ENCODE measurements at places on chromosomes 2 and 18.

DNA sequence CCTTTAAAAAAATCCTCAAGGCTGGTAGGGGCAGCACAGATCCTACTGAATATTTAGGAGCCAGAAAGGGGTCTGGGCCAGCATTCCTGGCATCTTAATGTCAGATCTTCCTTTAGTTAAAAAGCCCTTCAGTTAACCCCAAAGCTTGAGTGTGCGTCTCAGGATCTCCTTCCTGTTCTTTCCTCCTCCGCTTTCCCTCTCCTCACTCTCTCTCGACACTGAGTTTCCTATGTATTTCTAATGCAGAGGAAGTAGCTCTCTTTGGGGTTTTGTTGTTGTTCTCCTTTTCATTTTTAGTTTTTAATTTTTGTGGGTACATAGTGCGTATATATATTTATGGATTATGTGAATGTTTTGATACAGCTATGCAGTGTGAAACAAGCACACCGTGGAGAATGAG is 109.9 kb upstream of the COPS8 start:
- DNase-seq: no peak

GRCh38 chr18:13625355-13625754 is 101.0 kb downstream of the FAM210A start:
- no peak for DNase-seq

DNA sequence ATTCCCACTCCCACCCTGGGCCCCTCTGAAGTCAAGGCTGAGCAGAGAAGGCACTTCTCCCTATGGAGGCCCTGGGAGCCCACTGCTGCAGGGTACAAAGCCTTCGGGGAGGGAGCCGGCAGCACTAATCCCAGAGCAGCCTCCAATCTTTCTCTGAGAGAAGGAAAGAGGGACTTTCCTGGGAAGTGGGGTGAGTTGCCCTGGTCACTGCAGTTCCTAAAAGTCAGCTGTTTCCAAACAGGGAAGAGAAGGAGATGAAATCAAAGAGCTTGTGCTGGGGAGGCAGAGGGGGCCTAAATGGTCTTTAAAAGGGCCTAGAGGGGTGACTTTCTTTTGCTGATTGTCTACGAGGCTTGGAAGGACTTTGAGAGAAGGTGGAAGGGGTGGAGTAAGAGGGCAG is 264.7 kb downstream of the TNS1 start:
- no peak for DNase-seq

- DNase-seq: peak; percentile 85
These were observed 26.1 kb downstream of the IGFBP2 start for GRCh38 chr2:216659276-216659675.

- DNase-seq: no peak
These were observed 103.1 kb downstream of the PPP1R1C start for GRCh38 chr2:182088681-182089320.

DNA sequence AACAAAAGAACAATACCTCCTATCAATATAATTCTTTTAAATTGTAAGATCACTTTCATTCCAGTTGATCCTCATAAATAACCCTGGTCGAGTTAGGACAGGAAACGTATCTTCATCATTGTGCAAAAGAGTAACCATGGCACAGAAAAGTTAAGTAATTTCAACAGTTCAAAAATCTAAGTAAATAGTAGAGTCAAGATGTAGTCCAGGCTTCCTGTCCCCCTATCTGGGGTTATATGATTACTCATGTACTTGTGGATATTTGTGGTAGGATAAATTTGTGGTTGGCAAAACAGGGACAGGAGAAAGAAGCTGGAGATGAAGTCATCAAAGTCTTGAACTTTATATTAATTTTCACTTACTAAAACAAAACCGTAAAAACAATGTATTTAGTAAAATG is 772.6 kb downstream of the TSN start:
- peak; percentile 8 for DNase-seq

DNA sequence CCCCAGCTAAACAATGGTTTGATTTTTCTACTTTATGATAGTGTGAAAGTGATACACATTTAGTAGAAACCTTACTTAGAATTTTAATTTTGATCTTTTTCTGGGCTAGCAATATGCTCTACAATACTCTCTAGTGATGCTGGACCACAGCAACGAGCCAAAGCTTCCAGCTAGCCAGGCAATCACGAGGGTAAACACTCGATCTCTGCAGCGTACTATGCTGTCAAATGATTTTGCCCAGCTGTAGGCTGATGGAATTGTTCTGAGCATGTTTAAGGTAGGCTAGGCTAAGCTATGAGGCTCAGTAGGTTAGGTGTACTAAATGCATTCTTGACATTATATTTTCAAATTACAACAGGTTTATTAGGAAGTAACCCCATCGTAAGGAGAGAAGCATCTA is 207.5 kb downstream of the LRRTM4 start:
- no peak for DNase-seq

DNA sequence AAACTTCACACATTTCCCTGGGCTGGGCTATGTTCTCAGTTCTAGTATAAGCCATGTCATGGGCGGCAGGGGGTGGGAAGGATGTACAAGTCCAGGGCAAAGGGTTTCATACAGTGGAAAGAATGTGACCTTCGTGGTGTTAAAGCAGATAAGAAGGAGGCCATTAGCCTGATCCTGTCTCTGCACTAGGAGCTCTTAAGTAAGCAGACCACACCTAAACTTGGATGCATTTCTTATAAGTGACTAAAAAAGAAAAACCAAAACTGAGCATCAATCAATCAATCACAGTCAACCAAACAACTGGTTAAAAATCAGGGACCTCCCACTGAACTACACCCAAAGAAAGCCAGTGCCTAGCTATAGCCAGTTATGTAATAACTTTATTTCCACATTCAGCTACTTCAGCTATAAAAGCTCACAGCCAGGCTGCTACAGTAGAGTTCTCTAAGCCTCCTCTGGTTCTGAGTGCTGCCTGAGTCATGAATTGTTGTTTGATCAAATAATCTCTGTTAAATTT is 46.8 kb upstream of the RIOK3 start:
- peak; percentile 30 for DNase-seq

- DNase-seq: no peak
These were observed 257.5 kb downstream of the RPRM start for GRCh38 chr2:153221087-153221486.

DNA sequence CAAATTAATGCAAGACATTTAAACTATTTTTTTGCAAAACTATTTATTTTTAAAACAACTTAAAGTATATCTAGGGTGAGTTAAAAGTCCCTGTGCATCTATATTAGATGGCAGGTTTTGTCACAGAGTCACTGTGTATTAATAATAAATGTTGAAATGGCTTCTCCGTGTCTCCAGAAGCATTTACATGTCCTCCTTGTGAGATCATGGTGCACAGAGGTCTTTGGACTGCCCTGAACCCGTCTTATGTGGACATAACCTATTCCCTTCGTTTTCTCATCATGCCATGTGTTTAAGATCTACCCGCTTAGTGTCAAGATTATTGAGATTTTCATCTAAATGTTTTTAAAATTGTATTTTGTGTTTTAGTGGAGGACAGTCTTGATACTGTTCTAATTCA is 39.3 kb downstream of the SOCS6 start:
- DNase-seq: no peak

DNA sequence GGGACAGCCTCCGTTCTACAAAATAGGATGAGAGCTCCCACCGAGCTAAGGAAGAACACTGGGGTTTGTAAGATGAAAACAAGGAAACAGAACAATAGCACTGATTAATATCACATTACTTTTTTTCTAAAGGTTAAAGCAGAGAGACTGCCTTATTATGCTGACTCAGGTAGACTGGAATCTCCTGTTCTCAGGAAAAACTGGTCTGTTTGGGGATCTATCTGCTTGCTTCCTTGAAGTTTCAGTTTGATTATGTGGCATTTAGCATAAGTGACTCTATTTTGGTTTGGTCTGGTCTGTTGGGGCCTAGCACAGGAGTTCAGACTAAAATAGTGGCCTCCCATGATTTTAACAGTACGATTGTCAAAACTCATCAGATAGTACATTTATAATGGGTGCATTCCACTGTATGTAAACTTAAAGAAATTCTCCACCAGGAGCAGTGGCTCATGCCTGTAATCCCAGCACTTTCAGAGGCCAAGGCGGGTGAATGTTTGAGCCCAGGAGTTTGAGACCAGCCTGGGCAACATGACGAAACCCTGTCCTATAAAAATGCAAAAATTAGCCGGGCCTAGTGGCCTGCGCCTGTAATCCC is 64.1 kb upstream of the NDUFV2 start:
- peak; percentile 72 for DNase-seq

- DNase-seq: no peak
These were observed 120.6 kb downstream of the PRKRA start for GRCh38 chr2:178330175-178331017.

- DNase-seq: no peak
These were observed 90.3 kb downstream of the HDAC4 start for GRCh38 chr2:239310401-239311061.

DNA sequence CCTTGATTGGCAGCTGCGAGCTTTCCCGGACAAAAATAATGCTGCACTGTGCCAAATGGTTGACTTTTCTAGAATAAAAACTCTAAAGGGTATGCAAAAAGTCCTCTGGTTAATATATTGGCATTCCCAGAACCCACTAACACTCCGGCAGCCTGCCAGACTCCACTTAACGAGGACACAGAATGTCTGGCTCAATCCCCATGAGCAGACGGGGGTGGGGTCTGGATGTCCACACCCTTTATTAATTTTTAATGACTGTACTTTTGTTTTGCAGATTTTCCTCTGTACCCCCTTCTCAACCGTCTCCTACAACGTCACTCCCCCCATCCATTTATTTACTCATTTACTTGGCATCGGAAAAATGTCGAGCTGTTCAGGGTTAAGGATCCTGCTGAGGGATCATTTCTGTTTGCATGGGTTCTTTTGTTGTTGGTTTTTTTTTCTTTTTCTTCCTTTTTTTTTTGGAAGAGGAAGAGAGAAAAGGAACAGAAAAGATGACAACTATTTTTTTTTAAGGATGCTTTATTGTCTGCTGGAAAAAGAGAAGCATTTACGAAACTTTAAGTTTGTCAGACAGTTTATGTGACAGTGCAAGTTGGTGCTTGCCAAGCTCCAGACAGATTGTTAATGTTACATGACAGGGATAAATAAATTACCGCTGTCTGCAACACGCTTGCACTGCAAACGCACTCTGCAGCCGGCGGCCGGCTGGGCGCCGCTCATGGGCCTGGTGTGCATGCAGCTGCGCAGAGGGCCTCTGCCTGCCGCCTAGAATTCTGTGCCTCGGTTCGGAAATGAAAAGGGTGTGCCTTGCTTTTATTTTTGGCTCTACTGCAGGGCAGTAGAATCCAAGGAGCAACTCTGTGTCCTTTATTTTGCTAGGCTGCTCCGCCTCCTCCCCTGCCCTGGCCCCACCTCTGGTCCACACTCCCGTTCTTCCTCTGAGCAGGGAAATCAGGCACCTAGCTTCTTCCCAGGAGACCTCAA is 3.6 kb downstream of the LDLRAD4 start:
- peak; percentile 6 for DNase-seq

- DNase-seq: no peak
These were observed 43.0 kb upstream of the RHOB start for GRCh38 chr2:20403774-20404312.

- peak; percentile 43 for DNase-seq
These were observed 14.1 kb downstream of the MC4R start for GRCh38 chr18:60358516-60358915.

- DNase-seq: peak; percentile 33
These were observed 64.0 kb upstream of the CERS6 start for GRCh38 chr2:168392024-168392423.
